HuH-7.5 (cell line): ENCODE measurements at places on chromosomes 3 and 15.

DNA sequence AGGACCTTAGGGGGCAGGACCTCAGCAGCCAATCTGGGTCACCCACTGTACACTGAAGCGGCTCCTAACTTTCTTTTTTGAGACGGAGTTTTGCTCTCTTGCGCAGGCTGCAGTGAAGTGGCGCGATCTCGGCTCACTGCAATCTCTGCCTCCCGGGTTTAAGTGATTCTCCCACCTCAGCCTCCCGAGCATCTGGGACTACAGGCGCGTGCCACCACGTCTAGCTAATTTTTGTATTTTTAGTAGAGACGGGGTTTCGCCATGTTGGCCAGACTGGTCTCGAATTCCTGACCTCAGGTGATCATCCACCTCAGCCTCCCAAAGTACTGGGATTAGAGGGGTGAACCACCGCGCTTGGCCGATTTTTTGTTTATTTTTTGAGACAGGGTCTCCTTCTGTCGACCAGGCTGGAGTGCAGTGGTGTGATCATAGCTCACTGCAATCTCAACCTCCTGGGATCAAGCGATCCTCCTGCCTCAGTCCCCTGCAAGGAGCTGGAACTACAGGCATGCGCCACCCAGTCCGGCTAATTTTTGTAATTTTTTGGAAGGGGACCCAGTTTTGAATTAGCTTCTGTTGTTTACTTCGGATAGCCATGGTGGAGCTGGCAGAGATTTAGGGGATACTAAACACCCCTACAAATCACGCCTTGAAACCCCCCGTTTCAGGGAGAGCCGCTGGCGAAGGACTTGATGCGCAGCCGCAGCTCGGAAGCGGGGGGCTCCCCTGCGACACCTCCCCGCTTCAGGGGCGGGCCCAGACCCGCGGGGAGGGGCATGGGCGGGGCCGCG, 1.5 kb upstream of the CLK3 start:
- DNase-seq = peak; percentile 95

GRCh38 chr15:63035977-63036376, 6.6 kb upstream of the TPM1 start:
- no peak for DNase-seq

DNA sequence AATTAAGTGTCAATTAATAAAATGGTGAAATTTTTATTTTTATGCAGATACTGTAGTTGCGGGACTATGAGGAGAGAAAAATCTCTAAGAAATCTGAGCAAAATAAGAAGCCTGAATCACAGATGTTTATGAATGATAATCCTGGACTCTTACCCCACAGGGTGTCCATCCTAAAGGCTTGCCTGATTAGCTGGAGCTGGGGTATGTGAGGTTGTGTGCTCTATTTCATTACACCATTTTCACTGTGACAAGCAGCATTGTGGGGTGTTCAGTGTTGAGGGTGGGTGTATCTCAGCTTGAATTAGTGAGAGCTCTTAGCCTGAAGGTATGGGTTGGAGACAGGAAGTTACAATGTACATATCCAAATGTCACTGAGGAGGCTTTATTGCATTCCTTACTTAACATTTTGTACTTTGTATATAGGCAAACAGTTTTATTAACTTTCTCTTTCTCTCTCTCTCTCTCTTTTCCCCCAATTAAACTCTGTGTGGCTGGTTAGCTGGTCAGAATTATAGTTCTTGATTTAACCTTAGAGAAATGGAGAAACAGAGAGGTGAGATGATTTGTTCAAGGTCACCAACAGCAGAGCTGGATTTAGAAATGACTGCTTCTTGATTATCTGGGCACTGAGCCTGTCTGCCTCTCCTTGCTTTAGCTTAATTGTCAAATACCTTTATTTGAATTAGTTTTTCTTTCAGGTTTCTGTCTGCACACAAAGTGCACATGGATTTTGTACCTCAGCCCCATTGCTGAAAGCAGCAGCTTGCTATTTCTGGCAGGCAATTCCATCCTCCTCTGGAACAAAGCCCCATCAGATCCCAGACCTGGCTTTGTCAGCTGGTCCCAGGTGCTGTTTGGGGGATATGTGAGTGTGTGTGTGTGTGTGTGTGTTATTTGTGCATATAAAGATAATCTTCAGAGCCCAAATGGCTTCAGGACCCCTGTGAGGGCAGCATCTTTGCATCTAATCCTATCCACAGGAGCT, 35.8 kb downstream of the GJD2 start:
- no peak for DNase-seq

- DNase-seq = no peak
Observed at GRCh38 chr3:152742368-152743347, 92.3 kb upstream of the P2RY1 start.

DNA sequence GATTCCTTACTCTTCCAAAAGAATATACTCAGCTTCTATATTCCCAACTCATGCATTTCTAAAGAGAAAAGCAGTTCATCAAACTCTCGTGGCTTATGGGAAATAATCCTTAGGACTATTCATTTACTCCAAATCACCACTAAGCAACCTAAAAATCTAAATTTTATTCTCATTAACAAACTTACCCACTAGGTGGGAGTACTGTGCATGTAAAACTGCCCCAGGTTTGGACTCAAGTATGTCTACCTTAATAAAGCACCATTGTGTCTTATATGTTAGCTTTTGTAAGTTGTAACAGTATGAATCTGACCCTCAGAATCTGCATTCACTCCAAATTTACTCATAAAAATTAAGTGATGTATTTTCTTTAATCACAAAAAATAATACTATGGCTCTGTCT, 25.3 kb downstream of the RAD18 start:
- DNase-seq = no peak

GRCh38 chr3:16362770-16363169, 97.8 kb downstream of the OXNAD1 start:
- no peak for DNase-seq

- DNase-seq = no peak
Observed at GRCh38 chr3:174859114-174859735, at the start of gene NAALADL2. Gene NAALADL2 (plus strand): TSS chr3:174859334.

DNA sequence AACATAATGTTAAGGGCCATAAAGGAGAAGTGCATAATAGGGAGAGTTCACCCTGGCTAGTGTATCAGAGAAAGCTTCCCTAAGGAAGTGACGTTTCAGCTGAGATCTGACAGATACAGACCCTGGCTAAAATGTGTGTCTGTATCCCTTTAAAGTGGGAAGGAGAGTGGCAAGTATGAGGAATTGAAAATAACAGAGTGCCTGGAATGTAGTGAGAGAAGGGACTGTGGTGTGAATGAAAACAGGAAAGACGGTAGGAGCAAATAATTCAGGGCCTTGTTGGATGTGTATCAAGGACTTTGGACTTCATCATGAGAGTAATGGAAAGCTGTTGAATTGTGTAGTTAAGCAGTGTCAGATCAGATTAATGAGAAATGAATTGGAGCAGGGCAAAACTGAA, 30.5 kb downstream of the NEO1 start:
- no peak for DNase-seq

GRCh38 chr15:62307551-62307950, 142.5 kb upstream of the C2CD4B start:
- no peak for DNase-seq

GRCh38 chr3:146331967-146332366, 81.1 kb upstream of the PLSCR4 start:
- no peak for DNase-seq

DNA sequence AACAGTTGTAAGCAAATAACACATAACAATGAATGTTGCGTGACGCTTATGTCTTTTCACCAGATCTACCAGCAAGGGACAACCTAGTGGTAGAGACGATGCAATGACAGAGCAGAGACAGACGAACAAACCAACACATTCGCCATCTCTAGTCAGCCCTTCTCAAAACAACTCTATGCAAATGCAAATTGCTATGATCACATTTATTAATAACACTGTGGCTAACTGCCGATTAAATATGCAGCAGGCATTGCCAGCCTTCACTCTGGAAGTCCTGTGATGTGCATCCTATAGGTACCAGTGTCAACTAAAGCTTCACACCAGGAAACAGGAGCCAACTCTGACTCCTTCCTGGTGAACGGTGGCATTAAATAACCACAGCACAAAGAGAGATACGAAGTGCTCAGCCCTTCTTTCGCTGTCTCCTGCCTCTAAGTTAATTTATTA, 94.2 kb downstream of the FOXP1 start:
- no peak for DNase-seq

- DNase-seq = no peak
Observed at GRCh38 chr3:50111757-50112156, 23.0 kb downstream of the RBM5 start.

GRCh38 chr3:141368062-141368924, at the start of gene ZBTB38:
Gene ZBTB38 (plus strand): TSS chr3:141368504. CDS start chr3:141442389, 73,885 bp downstream.
- peak; percentile 48 for DNase-seq

- DNase-seq = no peak
Observed at GRCh38 chr3:129106320-129106719, 15.3 kb downstream of the RAB43 start.

- DNase-seq = no peak
Observed at GRCh38 chr15:45799508-45799907, 164.7 kb downstream of the SQOR start.

DNA sequence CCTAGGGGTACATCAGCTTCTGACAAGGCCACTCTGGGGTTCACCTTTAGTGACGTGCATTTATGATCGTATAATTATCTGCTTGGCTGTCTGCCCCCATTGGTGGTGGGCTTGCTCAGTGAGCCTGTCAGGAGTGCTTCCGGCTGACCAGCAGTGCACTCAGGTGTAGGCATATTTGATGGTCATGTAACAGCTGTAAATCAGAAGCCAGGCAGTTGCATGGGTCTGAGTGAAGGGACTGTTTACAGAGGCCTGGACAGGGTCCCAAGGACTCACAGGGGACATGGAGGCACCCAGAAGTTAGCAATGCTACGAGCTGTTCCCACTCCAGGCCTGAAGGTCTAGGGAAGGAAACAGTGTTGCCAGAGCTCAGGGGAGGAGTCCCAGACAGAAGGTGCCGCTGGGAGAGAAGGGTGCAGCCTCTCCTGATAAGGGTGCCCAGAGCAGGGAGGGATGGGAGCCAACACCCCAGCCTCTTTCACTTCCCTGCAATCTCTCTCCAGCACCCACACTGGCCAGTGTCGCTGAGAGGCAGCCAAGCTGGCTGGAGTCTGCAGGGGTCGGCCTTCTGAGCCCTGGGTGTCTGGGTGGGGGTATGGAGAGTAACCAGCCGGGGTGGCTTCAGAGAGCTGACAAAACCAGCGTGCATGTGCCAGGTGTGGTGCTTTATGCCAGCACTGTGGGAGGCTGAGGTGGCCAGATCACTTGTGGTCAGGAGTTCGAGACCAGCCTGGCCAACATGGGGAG, 61.3 kb upstream of the PRR23E start:
- DNase-seq = no peak

GRCh38 chr15:61169275-61169903, 59.7 kb downstream of the RORA start:
- DNase-seq = no peak

DNA sequence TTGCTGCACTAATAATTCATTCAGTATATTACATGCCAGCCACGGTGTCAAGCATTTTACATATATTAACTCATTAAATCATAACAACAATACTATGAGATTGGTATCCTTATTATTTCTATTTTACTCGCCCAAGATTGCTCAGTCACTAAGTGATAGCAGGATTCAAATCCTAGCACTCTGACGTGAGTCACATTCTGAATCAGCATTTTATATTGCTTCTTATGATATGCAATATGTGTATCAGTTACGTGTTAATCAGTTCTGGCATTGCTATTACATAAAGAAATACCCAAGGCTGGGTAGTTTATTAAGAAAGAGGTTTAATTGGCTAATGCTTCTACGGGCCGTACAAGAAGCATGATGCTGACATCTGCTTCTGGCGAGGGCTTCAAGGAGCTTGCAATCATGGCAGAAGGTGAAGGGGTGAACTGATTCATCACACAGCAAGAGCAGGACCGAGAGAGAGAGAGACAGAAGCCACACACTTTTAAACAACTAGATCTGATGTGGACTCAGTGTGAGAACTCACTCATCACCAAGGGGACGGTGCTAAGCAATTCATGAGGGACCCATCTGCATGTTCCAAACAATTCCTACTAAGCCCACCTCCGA, 166.5 kb upstream of the TMCO5A start:
- no peak for DNase-seq

DNA sequence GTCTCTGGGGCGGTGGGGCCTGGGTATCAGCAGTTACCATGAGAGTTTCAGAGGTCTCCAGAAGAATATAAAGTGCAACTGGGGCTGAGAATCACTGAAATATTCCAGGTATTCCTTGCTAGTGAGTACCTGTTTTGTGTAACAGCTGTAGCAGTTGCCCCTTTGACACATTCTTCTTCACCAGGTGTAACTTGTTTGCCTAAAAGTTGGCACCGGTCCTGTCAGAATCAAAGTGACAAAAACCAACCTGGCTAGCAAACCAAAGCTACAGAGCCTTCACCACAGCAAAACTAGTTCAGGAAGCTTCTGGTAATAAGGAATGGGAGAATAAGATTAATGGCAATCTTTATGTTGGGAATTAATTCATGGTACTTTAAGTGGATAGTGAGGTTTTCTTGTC, 296.0 kb downstream of the NAALADL2 start:
- no peak for DNase-seq

GRCh38 chr3:60080648-60081047, 1030.8 kb upstream of the CFAP20DC start:
- no peak for DNase-seq

- DNase-seq = peak; percentile 72
Observed at GRCh38 chr3:10753964-10754363, 62.1 kb upstream of the SLC6A11 start.

- DNase-seq = no peak
Observed at GRCh38 chr3:62143843-62144450, 229.4 kb downstream of the FEZF2 start.

- no peak for DNase-seq
Observed at GRCh38 chr3:9165421-9165820, 84.0 kb downstream of the SRGAP3 start.

DNA sequence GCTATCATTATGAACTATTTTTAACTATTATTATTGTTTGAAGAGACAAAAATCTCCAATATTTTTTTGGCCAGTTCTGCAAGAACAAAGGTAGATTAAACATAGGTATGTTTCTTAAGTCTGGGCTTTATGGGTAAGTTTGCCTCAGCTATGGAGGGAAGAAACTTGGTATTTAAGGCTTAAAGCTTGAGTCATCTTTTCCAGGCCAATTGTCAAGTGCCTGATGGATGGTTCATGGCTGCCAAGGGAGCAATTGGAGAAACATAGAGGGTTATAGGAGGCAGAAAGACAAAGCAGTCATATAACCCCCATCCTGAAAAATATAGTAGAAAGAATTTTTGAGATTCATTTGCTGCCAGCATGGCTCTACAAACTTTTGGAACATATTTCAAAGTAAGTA, 7.2 kb upstream of the STAC start:
- no peak for DNase-seq

GRCh38 chr3:40715551-40715950, 190.8 kb downstream of the ZNF621 start:
- no peak for DNase-seq

- no peak for DNase-seq
Observed at GRCh38 chr3:31004025-31004678, 109.7 kb upstream of the GADL1 start.

DNA sequence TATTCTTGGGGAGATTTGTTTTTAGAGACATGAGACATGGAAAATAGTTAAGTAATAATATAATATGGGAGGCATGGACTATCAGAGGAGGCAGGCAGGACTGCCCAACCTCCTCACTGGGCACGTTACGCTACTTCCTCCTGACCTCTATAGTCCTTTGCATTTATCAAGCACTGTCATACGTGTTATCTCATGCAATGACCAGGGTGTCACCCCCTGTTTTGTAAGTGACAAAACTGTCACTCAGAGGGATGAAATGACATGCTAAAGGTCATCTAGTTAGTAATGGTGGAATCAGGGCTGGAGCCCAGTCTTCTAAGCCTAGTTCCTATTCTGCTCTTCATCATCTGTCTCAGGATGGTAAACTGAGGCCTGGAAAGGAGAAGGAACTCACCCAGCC, 66.7 kb downstream of the ST6GAL1 start:
- DNase-seq = no peak
